ENCODE measurements at places on chromosomes 2 and 18.

DNA sequence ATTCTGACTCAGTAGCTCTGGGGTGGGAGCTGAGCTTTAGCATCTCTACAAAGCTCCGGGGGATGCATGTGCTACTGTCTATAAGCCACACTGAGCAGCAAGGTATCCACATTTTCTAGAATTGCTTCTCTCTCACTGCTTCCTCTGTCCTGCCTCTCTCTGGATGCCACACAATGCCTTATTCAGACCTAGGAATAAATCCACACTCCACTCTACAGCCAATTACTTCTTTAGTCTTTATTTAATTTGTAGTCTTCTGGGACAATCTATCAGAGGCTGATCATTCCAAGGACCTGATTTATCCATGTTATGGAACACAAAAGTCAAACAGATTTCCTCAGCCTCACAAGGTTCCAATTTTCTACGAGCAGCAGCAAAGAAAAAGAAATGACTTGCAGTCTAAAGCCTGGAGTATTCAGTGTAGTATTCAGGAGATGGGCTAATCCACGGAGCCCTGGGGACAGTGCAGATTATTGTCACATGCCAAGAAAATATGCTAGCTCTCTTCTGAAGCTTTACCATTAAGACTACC, 4.4 kb downstream of the BCL2 start:
- no peak for DNase-seq

DNA sequence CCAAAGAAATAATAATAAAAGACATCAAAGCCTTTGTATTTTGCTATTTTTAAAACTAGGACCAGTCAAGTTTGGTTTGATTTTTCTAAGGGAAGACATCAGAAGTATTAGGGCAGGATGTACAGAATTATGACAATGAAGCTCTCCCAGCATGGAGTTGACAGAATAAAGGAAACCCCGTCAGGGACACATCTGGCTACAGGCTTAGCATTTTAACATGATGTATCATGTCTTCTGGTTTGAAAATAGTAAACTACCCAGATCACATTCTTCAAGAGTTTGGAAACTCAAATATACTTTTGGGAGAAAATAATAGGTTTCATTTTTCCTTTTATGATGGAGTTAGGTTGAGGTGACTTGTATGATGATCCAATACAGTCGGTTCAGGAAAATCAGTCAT, 552.0 kb upstream of the CDH2 start:
- no peak for DNase-seq

GRCh38 chr2:138853296-138853695, 73.1 kb upstream of the NXPH2 start:
- DNase-seq = no peak

DNA sequence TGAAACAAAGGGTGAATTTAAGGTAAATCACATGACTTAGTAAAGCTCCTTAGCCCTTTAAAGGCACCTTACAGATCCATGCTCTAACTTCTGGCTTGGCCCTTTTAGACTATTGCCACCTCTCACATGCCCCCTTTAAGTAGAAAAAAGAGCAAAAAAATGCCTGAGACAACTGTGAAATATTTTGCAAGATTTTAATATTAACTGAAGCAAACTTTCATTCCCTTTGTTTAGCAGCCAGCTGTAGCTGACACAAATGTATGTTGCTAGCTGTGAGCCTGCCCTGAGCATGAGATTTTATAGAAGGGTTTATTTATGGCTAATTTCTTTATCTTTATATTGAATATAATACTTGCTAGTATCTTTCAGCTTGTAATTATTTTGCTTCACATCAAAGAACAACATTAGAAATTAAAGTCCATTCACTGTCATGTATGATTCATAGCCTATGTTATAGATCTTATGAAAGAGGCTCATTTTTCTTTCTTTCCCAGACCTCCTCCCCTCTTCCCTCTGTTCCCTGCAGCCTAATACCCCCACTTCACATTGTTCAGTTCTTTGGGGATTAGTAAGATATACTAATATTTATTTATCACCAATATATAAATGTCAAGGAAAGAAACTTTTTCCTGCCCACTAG, 637.2 kb upstream of the ZEB2 start:
- DNase-seq = no peak

DNA sequence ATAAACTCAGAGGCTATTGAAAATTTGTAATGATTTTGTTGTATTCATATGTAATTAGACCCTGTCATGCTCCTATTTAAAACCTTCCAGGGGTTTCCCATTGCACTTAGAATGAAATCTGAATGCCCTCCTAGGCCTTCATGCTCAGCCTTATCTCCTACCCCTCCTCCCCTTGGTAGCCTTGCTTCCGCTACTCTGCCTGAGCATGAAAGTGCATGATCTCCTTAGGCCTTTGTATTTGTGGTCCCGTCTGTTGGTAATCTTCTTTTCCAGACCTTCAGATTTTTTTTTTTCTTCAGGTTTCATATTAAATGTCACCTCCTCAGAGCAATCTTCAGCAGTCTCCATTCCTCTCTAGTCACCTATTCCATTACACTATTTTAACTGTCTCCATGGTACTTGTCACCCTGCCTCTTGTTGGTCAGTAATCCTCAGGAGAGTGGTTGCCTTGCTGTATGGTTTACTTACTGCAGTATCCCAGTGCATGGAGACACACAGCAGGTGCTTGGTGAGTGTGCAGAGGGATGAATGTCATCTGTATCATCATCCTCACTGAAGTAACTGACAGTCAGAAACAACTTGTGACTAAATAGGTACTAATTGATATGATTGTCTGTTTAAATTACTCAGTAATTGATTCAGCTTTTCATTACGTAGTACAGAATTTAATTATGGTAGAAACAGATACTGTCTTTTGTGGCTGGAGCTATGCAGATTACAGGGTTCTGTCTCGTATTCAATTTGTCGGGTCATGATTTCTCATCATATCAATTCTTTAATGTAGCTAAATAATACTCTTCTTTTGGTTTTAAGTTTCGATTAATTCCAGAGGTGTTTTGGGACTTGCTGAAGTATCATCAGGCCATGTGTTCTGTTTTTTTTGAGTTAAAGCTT, 63.9 kb downstream of the PHLPP1 start:
- no peak for DNase-seq

GRCh38 chr2:38021589-38021988, 54.4 kb downstream of the CYP1B1 start:
- DNase-seq = no peak

DNA sequence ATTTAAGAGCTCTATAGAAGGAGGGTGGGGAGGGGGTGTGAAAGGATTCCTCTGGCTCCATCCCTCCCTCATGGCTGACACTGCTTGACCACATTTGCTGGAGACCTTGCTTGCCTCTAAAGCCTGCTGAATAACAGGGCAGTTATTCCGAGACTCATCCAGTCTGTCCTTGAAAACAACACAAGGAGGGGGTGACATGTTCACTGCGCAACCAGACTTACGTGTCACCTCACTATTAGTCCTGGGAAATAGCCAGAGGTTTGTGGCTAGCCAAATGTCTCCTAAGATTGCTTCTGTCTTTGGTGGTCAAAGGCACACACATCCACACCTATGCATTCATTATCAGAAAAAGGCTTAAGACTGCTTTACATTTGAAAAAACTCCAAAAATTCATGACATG, 256.2 kb upstream of the SKOR2 start:
- no peak for DNase-seq

DNA sequence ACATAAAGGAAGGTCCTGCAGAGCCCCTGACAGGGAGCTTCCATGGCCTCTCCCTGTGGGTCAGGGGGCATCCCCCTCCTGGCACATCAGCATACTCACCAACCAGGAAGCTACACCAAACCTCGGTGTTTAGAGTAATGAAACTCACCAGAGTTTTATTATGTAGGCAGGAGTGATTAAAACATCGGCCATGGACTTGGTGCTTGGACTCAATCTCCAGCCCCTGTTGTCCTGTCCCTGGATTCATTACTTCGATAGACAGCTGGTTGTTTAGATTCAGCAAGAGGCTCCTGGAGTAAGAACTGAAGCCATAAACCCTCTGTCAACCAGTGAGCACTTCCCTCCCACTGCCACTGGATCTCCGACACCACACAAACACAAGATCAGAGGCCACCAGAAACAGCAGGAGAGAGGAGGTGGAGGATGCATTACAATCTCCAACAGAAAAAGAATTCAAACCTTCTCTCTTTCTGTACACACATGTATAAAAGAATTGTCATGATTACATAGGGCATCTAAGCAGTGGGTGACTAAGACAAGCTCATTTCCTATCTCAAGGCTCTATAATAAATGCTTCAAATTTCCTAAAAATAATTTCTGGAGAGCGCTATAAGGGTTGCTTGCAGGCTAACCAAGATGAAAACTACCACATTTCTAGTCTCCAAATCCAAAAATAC, 27.2 kb downstream of the TBC1D8 start:
- no peak for DNase-seq

DNA sequence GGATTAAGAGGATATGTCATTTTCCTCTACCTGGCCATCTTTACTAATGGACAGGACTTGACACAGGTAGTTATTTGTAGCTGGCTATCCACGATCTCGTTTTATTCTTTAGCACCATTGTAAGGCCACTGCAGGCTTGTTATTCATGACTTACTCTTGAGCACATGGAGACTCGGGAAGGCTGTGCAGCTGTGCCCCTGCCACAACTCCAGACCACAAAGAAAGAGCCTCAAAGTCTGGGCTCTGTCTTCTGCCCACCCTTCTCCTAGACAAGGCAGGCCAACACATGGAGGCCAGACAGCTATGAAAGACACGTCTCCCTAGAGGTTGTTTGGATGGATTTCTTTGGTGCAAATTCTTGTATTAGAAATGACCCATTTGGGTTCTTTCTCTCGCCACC, 133.8 kb downstream of the NAPG start:
- DNase-seq = no peak

GRCh38 chr18:42980426-42980825, 135.1 kb downstream of the RIT2 start:
- no peak for DNase-seq

DNA sequence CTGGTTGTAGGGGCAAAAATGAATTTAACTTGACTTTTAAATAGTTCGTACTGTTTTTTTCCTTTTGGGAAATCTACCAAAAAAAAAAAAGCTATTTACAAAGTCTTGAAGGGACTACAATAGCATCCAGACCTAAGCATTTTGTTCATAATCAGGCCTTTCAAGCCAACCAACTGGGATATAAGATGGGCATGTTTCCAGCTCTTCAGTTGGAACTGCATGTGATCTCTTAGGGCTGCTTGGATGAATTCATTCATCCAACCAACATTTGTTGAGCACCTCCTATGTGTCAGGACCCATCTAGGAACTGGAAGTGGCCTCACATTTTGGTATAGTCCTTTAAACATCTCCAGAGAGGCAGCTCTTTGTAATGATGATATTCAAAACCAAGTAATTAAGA, 98.6 kb downstream of the AAK1 start:
- no peak for DNase-seq

DNA sequence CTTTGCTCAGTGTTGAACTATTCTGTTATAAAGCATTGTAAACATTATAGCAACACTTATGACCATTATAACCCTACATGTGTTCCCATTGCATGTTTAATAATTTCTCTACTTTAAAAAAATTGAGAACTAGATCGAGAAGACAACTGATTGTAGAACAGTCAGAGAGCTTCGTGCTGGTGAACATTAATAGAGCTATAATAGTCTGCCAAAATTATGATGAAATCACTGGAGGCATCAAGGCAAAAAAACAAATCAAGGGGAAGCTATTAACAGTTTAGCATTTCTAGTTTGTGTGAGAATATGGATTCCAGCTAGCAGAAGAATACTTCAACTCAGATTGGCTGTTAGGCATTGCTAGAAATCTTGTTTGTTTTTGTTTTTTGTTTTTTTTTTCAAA, 284.2 kb downstream of the CAMKMT start:
- DNase-seq = no peak

Measured in activated CD8-positive, alpha-beta memory T cell treated with anti-CD3 and anti-CD28 coated beads for 4 hours (primary cell).